ENCODE measurements at places on chromosomes 16 and 17.

DNA sequence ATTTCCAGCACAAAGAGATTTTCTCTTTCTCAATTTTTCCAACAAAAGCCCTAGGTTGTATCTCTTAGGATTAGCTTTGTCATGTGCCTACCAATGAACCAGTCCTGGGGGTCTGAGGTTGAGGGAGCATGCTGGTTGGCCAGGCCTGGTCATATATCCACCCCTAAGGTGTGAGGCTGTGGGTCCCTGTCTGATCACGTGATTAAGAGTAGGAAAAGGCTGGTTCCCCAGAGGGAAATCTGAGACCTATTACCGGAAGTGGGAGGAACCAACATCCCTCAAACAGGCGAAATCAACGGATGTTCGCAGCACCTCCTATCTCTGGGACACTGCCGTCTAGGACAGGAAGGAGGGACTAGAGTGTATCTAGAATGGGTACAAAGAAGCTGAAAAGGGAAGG is 185.7 kb upstream of the IRX5 start:
- no peak for DNase-seq

- no peak for DNase-seq
Observed at GRCh38 chr16:61042737-61043136, 993.5 kb downstream of the CDH8 start.

DNA sequence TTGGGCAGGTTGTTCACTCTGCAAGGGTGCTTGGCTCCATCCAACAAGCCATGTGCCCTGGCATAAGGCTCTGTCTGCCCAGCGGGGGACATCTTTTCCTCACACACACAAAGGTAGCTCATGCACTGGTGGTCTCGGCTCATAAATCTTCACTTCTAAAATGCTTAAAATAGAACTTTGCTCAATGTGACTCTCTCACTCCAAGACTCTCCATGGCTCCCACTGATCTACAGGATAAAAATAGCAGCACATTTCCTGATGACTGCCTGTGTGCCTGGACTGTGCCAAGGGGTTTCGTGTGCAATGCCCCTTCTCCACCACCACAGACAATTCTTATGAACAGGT is 15.1 kb upstream of the CIBAR2 start:
- no peak for DNase-seq

DNA sequence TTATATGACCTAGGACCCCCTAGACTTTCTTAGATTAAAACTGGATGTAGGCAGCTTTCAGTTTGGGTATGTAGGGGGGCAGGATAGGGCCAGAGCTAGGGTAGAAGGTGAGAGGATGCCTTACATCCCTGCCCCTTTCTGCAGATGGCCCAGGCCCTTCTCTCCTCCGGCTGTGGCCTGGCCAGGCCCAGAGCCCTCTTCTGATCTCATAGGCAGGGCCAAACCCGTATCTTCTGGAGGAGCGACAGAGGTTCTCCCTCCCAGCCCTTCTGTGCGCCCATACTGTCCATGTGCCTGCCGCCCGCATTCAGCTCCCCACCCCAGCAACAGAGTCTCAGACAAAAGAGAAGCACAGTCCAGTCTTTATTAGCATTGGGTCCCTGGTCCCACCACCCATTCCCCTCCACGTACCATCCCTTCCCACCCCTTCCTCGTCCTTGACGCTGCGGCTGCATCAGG is 2.0 kb upstream of the TSPOAP1 start:
- DNase-seq: no peak

DNA sequence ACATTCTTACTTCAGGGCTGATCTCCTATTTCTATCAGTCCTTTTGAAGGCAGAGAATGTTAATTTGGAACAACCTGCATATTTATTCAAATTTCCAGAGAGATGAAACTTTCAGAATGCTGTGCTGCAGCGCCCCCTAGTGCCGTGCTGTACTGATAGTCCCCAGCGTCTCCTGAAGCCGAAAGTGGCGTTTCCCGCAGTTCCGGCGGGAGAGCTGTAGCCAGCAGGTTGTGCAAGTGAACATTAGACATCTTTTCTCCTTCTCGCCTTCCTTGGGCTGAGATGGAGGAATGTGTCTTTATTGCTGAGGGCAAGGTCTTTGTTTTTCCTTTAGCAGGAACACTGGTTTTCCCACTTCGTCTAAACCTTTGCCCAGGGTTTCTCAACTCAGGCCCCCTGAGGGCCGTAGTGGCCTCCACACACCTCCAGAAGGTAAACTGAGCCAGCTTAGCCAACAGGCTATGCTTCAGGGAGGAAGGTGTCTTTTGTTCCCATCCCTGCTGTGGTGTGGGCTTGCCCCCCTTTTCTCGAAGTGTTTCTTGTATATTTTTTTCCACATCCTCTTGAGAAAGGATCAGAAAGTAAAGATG is 26.4 kb downstream of the USP10 start:
- DNase-seq: peak; percentile 80

GRCh38 chr17:17086585-17086984 is 44.3 kb downstream of the MPRIP start:
- DNase-seq: no peak

GRCh38 chr17:57809879-57810278 is 40.0 kb downstream of the MRPS23 start:
- no peak for DNase-seq

GRCh38 chr17:27396045-27396444 is 60.2 kb upstream of the KSR1 start:
- DNase-seq: no peak

GRCh38 chr17:60277258-60277657 is 114.7 kb downstream of the USP32 start:
- DNase-seq: no peak

DNA sequence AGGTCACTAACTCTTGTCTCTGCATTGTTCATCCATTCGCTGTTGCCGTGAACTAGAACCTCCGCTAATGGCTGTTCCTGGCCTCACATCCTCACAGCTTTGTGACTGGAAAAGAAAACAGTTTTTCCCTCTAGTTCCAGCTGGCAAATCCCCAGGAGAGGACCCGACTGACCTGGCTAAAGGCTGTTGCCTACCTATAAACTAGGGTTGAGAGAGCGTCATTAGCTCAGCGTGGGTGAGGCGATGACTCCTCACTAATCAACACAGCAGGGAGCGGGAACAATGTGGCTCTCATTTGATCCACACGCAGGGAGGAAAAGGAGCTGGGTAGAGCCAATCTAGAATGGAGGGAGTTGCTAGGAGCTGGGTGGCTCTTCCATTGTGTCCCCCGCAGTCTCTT is 282.1 kb upstream of the IRX5 start:
- no peak for DNase-seq

DNA sequence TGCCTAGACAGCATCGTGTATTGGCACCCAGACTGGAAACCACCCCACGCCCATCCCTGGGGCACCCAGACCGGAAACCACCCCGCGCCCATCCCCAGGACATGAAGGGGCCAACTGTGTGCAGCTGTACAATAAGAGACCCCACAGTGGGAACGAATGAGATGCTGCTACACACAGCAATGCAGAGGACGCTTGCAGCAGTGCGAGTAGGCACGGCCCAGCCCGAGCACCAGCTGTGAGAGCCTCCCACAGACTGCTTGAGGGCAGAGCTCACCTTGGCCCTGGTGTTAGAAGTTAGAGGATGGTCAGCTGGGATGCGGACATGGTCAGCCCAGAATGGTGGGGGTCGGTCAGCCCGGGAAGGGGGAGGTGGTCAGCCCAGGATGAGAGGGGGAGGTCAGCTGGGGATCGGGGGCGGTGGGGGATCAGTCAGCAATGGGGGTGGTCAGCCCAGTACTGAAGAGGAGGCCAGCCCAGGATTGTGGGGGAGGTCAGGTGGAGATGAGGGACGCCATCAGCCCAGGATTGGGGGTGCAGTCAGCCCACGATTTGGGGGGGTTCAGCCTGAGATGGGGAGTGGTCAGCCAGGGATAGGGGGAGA is 340.0 kb downstream of the C16orf95 start:
- DNase-seq: no peak

Data from kidney tubule cell (primary cell).